ENCODE measurements at places on chromosomes 6 and 20.

DNA sequence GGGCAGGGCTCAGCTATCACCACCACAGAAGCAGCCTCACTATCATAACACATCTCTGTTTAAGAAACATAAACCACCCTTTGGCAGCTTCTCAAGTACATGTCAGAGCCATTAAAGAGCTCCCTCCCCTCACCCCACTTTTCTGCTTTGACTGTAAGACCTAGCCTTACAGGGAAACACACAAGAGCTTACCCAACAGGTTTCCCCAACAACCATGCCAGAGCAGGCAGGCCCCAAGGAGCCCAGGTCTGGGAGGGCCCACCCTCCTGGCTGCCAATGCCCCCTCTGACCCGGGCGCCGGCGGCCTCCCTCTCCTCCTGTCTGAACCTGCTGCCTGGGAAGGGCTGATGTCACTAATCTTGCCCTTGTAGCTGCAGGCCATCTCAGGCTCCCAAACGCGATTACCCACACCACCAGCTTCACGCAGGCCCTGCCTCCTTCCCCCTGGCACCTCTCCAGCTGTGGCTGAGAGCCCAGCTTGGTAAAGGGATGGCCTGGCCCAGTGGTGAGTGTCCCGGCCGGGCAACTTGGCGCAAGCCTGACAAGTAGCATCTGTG lies 402.0 kb downstream of the MAFB start:
- DNase-seq, result no peak

DNA sequence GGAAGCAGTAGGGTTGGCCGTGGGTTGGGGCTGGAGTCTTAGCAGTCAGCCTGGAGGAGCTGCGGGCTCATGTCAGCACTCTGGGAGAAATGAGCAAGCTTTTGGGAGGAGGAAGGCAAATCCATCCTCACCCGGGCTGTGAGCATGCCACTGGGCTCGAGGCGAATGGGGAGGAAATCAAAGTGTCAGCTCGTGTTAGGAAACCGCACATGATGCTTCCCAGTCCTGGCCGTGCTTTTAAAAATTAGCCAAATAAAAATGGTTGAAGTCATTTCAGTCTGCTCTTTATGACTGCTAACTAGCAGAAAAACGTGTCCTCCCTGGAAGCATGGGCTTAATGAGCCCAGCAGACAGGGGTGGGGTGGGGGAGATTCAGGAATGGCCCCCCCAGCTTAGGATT lies 98.1 kb downstream of the NFATC2 start:
- no peak for DNase-seq

DNA sequence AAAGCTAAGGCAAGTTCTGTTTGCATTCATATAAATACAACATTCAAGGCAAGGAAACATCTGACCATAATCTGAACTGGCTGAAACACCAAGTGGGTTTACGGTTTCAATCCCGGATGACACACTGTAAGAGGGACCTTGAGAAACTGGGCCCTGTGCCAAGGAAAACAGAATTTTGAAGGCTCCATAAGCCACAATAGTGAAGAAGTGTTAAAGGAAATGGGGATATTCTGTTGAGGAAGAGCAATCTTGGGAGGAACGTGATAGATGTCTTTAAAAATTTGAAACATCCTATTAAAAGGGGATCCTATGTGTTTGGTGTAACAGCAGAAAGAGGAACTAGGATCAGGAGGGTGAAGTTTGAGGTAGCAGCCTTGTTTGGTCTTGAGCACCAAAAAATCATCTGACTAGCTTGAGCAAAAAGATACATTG lies 82.4 kb upstream of the TAB2 start:
- DNase-seq, result peak; percentile 82

DNA sequence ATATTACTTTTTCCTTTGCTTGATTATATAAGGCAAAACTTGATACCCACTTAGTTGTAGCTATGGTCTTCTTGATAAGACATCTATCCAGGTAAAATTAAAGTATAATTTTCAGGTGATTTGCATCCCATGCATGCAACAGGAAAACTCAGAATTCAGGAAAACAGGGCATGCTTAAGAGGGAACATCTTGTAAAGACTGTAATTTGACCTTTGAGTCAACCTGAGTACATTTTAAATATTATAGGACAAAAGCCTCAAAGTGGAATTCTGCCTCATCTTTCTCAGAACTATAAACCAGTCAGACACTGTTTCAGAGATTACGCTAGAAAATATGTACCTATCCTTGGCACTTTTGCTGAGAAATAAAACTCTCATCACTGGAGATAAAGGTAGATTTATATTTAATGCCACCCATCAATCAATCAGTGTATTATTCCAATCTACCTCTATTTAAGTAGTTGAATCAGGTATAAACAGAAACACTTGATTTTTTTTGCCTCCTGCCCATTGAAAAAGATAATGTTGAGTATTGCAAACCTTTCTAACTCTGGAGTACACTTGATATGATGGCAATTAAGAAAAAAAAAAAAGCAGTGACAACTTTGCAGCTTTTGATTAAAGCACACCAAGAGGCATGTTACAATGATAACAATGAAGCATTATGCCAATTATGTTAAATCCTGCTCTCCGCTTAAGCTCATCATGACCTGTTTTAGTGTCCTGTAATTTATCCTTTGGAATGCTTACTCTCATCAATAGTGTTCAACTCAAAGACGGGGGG lies 2.8 kb downstream of the CITED2 start:
- DNase-seq, result no peak
